ENCODE measurements at places on chromosomes 3 and 15.
A peak's percentile ranks its signal among the peaks of the same experiment; 100 is the strongest.

DNA sequence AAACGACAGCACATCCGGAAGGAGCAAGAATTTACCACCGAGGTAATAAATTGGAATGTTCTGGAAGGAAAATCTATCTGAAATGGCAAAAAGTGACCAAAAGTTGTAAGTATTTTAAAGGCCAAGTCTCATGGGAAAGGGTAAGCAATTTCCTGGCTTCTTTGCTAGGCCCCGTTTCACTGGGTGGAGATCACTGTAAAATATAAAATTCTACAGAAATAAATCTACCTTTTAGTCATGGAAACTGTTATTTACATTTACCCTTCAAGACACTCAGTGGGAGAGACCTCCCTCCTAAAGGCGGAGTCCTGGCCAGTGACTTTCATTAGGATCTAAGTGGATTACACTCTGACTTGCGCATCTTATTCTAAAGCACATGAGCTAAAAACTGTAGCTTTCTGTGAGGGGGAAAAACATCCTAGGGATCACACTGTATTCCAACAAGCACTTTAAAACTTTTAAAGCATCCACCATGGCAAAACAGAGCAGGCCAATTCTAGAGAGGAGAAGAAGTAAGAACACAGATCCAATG, 28.8 kb downstream of the LYZL4 start:
- no peak for DNase-seq

- DNase-seq, result no peak
Measured at GRCh38 chr3:87004883-87005282, 13.9 kb upstream of the VGLL3 start.

GRCh38 chr3:149179220-149179619, 42.4 kb downstream of the CP start:
- no peak for DNase-seq

DNA sequence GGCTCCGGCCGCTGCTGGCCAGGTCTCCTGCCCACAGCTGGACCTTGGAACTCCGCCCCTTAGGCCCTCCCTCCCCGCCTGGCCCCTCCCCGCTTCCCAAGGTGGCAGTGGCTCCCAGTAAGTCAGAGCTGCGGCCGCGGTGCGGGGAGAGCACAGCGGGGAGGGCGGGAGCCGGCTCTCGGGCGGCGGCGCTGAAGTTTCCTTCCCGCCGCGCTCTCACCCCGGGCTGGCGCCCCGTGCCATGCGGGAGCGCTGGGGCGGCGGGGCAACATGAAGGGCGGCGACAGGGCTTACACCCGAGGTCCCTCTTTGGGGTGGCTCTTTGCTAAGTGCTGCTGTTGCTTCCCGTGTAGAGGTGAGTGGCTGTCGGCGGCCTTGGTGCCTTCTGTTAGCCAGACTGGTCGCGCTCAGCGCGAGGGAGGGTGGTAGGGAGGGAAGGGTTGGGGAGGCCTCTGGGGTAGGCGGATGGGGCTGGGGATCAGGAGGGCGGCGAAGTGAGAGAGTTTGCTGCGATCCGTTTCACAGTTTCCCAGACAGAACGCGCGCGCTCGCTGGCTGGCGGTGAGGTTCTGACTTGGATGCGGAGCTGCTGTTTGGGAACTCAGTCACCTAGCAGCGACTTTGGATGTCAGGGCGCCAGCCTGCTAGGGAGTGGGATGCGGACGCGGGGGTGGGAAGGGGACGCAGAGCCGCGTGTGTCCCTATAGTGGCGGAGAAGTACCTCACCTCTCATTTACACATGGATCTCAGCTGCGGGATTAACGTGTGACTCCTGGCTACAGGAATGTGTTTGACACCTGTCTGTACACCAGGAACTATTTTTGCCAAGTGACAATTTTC, 145.5 kb upstream of the UMPS start:
- DNase-seq, result peak; percentile 33

DNA sequence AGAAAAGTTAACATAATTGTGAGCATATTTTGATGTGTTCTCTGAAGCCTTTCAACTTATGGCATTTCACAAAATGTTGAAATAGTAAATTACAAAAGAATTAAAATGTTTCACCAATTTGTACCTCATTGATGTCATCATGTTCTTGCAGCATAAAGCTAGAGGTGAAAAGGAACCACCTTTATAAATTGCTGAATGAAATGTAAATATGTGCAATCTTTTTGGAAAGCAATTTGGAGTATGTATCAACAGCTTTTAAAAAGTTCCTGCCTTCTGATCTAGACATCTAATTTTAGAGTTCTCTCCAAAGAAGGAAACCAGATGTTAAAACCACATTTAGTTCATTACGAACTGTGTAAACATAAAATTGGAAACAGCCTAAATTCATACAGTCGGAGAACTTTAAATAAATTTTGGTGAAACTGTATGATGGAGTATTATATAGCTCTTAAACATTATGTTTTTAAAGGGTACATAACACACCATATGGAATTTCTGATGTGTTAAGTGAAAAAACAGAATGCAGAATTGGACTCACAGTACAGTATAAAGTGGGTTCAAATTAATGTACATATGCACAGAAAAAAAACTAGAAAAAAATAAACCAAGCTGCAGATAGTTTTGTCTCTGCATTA, 311.2 kb upstream of the NAALADL2 start:
- DNase-seq, result no peak

DNA sequence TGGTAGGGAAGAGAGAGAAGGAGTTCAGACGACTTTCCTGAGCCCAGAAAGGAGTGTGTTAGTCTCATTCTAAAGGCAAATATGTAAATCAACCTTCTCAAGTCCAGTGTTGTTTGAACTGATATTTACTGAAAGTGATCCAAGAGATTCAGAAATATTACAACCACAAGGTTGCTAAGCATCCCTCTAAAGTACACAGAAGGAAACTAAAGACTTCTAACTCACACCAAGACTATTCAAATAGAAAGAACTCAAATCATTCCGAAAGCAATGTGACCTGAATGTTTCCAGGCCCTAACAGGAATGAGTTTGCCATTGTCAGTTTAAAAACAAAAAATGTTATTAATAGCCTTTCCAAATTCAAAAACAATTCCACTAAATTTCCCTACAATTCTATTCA, 56.9 kb upstream of the VGLL3 start:
- no peak for DNase-seq

Measured in stimulated activated naive CD8-positive, alpha-beta T cell treated with anti-CD3 and anti-CD28 coated beads, Interleukin-15, Interleukin-2, amounts not matched to agents 100 U/mL and 50 U/mL, for 24 hours (primary cell).